Left ventricle myocardium inferior (tissue), 1 donor: ENCODE measurements at places on chromosomes 2 and 18.
A peak's percentile ranks its signal among the peaks of the same experiment; 100 is the strongest.

DNA sequence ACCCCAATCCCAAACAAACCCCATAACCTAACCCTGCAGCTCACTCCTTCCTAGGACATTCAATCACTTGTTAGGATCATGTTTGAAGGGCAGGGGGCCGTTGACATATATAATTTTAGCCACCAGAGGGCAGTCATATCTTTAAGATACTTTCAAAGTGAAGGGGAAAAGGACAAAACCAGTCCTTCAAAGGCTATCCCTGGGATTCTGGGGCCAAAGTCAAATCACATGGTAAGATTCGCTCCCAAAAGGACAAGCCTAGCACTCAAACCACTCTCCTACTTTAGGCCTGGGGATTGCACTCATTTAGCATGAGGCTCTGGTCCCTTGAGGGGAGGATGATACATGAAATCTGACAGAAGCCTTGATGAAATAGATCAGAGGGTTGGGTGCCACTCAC lies 44.6 kb downstream of the HAUS1 start:
- DNase-seq: no peak

GRCh38 chr2:147589127-147589526 lies 255.7 kb upstream of the ACVR2A start:
- DNase-seq: no peak

DNA sequence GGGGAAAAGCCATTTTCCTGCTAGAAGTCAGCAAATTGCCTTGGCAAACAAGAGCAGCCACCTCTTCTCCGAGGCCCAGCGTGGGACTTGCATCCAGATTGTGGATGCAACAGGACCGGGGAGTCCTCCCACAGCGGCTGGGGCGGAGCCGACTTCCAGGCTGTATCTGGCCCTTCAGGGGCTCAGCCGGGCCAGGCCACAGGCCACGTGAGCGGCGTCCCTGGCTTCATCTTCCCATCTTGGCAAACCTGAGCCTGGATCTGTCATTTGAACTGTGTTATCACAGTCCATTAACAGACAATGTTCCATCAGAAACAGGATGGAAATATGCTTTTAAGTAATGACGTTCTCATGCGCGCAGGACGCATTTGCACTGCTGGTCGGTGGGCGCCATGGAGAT lies 483.5 kb upstream of the SALL3 start:
- peak; percentile 24 for DNase-seq

DNA sequence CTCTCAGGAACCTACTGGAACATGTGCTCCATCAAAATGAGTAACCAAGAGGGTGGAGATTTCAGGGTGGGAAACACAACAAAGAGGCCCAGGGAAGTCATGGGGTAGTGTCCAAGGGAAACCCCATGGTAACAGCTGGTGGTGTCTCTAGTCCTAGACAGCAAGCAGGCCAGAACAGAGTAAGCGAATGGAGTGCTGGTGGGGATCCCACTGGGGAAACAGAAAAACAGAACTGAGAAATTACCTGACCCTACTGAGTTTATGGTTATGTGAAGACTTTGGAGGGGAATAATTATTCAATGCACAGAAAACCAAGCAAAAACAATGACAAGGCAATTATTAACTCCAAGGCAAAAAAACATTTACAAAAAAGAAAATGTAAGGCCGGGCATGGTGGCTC lies 16.9 kb downstream of the ERCC3 start:
- DNase-seq: no peak

DNA sequence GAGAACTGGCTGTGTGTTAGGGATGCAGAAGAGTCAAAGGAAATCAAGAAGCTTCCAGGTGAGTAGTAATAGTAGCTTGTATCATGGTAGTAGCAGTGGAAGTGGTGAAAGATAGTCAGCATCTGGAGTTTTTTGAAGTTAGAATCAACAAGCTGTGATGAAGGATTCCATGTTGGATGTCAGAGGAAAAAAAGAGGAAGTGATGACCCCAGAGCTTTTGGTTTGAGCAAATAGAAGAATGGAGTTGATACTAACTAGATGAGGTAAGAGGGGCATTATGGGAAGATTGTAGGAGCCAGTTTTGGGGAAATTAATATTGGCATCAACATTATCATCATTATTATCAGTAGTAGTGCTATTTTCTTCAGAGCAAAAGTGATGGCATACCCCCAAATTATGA lies 542.2 kb downstream of the XIRP2 start:
- no peak for DNase-seq

- DNase-seq: no peak
These were observed 94.8 kb upstream of the THOC1 start for GRCh38 chr18:362311-363290.

GRCh38 chr2:105188343-105188742 lies 53.2 kb upstream of the GPR45 start:
- no peak for DNase-seq

GRCh38 chr2:66428986-66429612 lies 5.8 kb upstream of the MEIS1 start:
- no peak for DNase-seq

- no peak for DNase-seq
These were observed 24.5 kb downstream of the NFATC1 start for GRCh38 chr18:79420033-79420745.

DNA sequence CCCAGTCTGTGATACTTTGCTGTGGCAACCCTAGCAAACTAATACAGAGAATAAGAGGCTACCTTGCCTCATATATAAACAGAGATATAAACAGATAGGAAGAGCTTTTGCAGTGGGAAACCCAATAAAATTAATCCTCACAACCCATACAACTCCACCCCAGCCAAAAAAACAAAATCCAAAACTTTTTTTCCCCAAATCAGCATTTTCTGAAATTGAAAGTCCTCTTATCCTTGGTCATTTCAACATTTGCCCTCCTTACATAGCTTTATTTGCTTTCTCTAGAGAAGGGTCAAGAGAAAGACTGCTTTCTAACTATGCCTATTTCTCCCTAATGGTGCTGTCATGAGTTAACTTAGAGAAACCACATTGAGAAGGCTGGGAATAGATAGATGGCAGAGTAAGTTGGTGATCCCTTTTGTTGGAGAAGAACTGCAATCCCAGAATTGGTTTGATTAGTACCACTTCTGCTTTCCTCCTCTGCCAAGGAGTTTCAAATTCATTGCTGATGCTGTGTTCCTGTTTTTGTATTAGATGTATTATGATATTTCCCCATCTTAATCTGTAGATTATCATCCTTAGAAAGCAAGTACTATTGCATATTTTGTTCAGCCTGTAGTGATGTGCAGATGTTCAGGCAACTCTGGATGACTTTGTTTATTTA lies 76.5 kb upstream of the B3GNT2 start:
- DNase-seq: no peak

- DNase-seq: peak; percentile 27
These were observed 193.4 kb downstream of the TDRD15 start for GRCh38 chr2:21317131-21317530.

DNA sequence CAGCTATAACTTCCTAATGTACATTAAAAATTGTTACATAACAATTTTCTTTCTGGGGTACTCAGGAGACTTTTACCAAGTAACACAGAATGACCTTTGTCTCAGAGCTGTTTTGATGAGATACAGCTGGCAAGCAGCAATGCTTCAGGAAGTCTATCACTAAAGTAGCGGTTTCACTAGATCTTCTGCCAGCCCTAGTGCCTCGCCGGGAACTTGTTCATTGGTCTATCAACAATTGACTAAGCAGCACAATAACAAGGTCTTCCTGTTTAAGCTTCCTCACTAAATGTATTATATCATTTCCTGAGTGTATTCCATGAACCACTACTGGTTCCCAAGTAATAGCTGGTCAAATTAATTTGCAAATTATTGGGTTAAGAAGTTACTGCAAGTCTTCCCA lies 69.2 kb downstream of the TRIP12 start:
- DNase-seq: no peak

- no peak for DNase-seq
These were observed 106.2 kb downstream of the ZRANB3 start for GRCh38 chr2:135424849-135425248.

GRCh38 chr2:197388866-197389587 lies 45.8 kb downstream of the SF3B1 start:
- DNase-seq: no peak

- no peak for DNase-seq
These were observed 177.9 kb downstream of the ALK start for GRCh38 chr2:29743516-29743915.

DNA sequence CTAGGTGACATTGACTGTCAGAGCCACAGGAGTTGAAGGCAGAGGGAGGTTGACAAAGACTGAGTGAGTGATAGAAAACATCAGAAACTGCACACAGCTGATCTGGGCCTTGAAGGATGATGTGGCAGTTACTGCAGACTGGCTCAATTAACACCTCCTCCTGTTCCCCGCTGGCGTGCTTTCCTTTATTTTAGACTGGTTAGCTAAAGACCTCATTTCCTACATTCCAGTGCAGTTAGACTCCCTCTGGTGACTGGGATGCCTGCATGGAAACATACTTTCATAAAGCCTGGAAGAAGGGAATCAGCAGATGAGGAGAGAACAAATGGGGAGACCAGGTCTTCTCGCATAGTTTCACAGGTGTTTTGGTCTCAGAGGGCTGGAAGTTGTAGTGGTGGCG lies 7.1 kb downstream of the TPGS2 start:
- no peak for DNase-seq

DNA sequence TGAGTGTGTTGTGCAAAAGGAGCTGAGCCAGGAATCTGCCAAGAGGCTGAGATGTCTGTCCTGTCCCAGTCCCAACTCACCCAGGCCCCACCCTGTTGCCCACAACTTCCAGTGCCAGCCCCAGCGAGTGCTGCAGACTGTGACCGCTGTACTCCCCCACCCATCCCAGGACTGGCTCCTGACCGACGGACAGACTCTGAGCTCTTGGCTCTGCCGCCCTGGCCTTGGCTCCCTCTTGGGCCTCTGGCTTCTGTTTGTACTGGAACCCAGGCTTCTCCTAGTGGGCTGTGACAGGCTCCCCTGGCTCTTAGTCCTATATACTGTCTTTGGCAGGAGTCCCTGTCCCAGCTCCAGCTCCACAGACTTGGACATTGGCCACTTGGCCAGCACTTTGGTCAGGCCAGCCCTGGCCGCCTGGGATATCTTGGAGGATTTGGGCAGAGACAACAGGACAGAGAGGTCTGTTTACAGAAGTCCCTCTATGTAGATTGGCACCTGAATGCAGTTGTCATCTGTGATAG lies 41.1 kb downstream of the ACOXL start:
- peak; percentile 87 for DNase-seq

GRCh38 chr18:75113455-75113854 lies 95.5 kb downstream of the PTGR3 start:
- DNase-seq: no peak

GRCh38 chr2:74834792-74835755 lies 1.1 kb downstream of the HK2 start:
- DNase-seq: peak; percentile 27

GRCh38 chr2:114642988-114643553 lies 200.6 kb downstream of the DPP10 start:
- no peak for DNase-seq

- no peak for DNase-seq
These were observed 126.5 kb downstream of the MAPK4 start for GRCh38 chr18:50686409-50686808.

- peak; percentile 18 for DNase-seq
These were observed 93.7 kb downstream of the DYNAP start for GRCh38 chr18:54684784-54685183.

GRCh38 chr2:121501031-121501430 lies 29.6 kb upstream of the RNU4ATAC start:
- no peak for DNase-seq

DNA sequence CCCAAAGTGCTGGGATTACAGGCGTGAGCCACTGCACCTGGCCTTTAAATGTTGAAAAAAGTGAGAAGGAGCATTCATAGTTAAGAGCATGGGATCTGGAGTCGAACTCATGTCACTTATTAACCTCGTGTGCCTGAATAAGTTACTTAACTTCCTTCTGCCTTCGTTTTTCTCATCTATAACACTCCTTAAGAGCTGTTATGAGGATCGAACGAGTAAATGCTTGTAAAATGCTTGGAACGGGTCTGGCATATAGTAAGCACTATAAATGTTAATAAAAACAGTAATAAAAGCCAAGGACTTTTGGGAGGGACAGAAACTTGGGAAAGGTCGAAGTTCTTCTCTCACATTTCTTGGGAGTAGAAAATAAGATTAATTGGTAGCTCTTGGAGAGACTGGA lies 40.8 kb downstream of the RAB10 start:
- DNase-seq: no peak

DNA sequence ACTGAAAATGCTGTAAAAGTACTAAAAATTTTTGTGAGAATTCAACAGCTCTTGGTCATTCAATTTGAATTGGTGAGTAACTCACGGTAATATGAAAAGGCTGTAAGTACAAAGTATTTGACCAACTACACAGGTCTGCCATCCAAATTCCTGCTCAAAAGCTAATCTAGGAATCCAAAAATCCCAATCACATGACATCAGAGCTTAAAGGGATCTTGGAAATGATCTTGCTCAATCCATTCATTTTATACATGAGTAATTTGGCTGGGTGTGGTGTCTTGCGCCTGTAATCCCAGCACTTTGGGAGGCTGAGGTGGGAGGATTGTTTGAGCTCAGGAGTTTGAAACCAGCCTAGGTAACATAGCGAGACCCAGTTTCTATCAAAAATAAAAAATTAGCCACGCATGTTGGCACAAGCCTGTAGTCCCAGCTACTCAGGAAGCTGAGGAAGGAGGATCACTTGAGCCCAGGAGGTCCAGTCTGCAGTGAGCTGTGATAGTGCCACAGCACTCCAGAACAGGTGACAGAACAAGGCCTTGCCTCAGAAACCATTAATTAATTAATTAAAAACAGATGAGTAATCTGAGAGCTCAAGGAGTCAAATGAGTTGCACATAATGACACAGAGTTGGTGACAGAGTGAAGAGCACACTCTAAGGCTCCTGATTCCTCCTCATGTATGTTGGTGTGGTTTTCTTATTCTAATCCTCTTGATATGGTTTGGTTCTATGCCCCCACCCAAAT lies 19.8 kb downstream of the SPIRE1 start:
- DNase-seq: no peak

- no peak for DNase-seq
These were observed 456.7 kb downstream of the SOX11 start for GRCh38 chr2:6148882-6149281.

DNA sequence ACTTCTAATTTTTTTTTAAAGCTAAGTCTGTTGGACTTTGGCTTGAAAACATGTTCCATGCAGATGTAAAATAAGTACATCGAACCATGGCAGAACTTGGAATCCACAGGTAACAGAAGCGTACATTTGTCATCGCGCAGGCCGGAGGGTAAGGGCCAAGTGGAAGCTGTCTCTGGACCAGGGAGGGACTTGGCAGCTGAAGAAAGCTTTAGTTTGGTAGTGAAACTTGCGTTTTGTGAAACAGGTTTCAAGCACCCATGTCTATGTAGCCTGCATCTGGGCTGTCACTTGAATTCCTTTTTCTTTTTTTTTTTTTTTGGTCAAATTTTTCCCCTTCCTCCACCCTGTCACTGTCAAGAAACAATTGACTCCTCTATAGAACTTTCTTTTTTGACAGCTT lies 20.4 kb downstream of the GRHL1 start:
- no peak for DNase-seq

- no peak for DNase-seq
These were observed 12.6 kb upstream of the KCNG2 start for GRCh38 chr18:79784965-79785770.
